ENCODE measurements at places on chromosomes 12 and 14.
A peak's percentile ranks its signal among the peaks of the same experiment; 100 is the strongest.

DNA sequence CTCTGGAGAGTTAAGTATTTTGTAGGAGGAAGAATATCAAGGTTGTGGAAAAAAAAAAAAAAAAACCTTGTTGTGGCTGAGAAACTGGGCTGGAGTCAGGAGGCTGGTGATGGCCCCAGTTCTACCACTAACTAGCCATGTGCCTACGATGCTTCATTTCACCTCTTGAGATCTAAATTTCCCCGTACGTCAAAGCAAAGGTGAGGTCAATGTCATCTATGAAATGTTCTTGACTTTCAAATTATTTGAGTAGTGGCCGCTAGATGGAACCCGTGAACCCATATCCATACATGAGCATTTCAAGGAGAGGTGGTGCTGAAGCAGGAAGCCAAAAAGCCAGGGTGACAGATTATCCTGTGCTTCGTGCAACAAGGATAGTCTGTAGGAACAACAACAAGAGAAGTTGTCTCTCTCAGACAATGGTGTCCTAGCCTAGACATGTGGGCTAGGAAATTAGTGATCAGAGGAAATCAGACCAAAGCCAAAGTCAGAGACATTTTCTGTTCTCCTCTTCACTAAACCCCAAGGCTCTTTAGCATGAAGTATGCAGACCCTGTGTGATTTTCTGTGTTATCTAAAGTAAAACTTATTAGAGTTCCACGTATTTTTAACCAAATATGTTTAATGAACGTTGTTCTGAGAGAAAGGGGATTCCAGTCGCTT is 95.5 kb upstream of the ETV6 start:
- peak; percentile 41 for DNase-seq

DNA sequence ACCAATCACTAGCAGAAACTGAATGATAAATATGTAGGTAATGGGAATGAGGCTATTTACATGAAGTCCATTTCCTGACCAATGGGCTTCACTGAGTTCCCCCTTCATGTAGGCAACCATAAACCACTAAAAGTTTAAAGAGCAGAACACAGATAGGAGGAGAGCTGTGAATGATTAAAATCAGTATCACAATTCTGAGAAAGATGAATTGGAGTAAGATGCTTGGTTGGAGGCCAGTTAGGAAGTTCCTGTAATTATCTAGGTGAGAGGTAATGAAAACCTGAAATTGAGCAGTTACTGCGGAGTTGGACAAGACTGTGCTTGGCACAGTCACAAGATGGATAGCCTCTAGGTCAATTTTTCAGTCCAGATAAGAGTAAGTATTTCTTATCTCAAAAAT is 56.6 kb downstream of the GALNT4 start:
- no peak for DNase-seq

DNA sequence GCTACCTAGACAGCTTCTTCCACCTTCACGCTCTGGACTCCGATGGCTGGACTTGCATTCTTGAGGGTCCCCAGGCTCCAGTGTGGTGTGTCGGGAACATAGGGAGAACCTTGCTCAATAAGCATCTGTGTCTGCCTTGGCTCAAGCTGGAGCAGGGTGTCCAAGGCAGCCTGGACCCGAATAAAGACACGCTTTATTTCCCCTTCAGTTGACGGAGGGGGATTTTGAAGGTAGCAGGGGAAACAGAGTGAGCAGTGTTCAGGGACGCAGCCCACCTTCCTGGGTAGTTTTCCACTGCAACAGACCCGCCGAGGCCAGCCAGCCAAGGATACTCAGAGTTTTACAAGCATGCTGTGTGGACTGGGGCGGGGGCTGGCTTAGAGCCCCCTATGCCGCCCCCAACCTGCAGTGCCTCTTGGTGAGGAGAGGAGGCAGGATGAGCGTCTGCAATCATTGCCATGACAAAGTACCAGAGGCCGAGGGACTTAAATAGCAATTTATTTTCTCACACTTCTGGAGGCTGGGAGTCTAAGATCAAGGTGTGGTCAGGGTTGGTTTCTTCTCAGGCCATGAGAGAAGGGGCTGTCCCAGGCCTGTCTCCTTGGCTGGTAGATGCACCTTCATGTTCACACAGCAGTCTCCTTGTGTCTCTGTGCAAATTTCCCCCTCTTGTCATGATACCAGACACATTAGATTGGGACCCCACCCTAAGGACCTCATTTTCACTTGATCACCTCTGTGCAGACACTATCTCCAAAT is 201.2 kb downstream of the CHST11 start:
- DNase-seq, result no peak

GRCh38 chr12:52820521-52820920 is 6.6 kb upstream of the KRT4 start:
- DNase-seq, result no peak

DNA sequence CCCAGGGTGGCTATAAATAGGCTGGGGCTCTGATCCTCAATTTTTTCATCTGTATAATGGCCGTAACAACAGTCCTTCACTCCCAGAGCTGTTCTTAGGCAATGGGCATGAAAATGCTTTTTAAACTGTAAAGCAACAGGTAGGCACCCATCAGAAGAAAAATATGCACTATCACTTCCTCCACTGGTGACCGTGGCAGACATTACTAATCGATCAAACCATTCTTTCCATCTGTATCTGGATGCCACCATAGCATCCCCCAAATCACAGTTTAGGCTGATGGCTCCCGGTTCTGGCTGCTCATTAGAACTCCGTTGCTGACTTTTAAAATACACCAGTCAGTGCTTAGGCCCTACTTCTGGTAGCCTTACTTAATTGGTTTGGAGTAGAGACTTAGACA is 11.2 kb downstream of the KRT71 start:
- DNase-seq, result no peak

DNA sequence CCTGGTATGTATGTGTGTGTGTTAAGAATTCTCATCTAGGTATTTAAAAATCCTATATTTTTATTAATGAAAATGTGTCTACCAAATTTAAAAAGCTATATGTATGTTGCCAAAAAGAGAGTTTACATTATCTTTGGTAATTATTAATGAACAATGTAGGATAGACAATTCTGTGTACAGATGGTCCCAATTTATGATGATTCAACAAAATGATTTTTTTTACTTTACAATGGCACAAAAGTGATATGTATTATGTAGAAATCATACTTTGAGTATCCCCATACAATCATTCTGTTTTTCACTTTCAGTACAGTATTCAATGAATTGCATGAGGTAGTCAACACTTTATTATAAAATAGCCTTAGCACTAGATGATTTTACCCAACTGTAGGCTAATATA is 39.4 kb downstream of the IRAK3 start:
- no peak for DNase-seq

DNA sequence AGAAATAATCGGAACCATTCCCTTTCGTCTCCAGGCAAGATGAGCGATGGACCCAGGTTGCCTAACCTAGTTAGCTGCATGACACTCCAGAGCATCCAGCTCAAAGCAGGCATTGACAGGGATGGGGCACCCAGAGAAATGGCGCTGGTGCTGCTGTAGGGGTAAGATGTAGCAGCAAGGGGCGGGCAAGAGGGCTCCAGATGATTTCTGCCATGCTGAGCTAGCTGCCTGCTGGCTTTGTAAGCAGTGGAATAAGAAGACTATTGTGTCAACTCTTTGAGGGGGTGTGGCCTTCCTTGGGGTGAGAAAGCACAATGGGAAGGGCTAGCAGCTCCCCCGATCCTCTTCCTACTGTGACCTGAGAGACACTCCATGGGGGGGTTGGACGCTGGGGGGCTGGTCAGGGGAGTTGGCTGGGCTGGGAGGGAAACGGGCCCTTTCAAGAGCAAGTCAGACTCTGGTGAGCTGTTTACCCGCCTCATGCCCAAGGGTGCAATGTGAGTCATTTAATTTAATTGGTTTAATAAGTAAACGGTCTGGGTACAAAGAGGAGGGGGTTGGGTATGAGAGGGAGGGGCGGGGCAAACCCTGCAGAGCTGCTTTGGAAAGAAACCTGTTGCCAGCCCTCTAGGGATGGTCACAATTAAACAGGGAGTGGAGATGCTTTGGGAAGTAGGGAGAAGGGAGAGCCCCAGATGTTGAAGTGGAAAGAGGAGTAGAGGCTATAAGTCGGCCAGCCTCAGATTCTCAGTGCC is 50.5 kb downstream of the B4GALNT3 start:
- DNase-seq, result no peak

- DNase-seq, result no peak
These were observed 314.3 kb upstream of the OR4E1 start for GRCh38 chr14:21987937-21988336.

DNA sequence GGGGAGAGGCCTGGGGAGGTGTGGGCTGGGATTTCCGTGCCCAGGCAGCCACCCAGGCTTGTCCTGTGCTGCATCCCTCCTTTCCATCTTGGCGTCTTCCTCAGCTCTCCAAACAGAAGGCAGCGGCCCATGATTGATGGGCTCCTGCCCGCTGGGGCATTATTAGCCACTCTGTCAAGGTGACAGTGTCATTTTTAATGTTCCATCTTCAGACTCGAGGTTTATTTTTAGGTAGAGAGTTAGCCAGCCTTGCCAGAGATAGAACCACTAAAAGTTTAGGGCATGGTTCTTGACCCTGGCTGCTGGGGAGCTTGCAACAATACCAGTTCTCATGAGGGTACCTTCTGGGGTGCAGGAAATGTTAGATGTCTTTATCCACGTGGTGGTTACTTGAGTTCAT is 90.1 kb downstream of the AACS start:
- DNase-seq, result no peak

GRCh38 chr12:119340578-119340977 is 6.0 kb downstream of the CCDC60 start:
- DNase-seq, result no peak

GRCh38 chr12:88450136-88450535 is 130.1 kb downstream of the KITLG start:
- DNase-seq, result no peak

GRCh38 chr14:88522393-88522792 is 32.4 kb downstream of the PTPN21 start:
- no peak for DNase-seq

GRCh38 chr12:103288016-103288415 is 207.8 kb downstream of the C12orf42 start:
- DNase-seq, result no peak

GRCh38 chr14:77290705-77291104 is 19.7 kb upstream of the NGB start:
- DNase-seq, result no peak

- DNase-seq, result no peak
These were observed 57.9 kb upstream of the KCNA5 start for GRCh38 chr12:4985820-4986219.

GRCh38 chr12:98296462-98297079 is 218.8 kb upstream of the TMPO start:
- DNase-seq, result no peak

DNA sequence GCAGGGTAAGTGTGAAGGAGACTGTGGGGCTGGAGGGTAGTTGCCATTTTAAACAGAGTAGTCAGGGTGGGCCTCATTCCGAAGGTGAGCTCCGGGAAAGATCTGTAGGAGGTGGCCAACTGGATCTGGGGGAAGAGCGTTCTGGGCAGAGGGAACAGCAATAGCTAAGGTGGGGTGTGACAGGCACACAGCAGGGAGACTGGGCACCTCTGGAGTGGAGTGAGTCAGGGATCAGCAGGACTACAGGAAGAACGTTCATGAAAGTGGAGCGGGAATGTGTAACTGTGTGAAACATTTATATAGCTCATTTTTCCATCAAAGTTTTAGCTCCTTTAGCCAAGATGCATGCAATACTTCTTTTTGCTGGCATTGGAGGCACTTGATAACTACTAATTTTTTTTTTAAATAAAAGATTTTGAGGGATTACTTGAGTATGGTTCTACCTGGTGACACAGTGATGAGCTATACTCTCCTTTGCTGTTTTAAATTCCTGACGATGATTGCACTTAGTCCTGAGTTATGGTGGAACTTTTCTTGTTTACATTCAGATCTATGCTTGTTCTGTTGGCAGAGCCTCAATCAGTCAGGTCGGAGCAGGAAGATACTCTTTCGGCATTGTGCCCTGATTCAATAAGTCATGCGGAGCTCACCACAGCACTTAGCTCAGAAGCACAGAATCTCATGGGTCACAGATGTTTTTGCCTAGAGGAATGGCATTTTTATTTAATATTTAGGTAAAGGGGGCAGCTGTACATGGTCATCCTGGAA is 106.4 kb downstream of the WIF1 start:
- DNase-seq, result no peak

All from NCI-H1092 (cell line).